ENCODE measurements at places on chromosomes 16 and 17. TPM values are rescaled to one million over a fixed set of nuclear protein-coding genes. Genes with fewer than 3 reads are reported as not detected.

- no peak overlapping the region for H3K27ac ChIP-seq
- no peak for DNase-seq
- no peak overlapping the region for H3K4me3 ChIP-seq
- H3K4me1 ChIP-seq = no peaks in the 10 kb centered on the region
Measured at GRCh38 chr16:81879625-81880024, 100.5 kb downstream of the PLCG2 start.

Gene ADAMTS18
- total RNA-seq = not detected

DNA sequence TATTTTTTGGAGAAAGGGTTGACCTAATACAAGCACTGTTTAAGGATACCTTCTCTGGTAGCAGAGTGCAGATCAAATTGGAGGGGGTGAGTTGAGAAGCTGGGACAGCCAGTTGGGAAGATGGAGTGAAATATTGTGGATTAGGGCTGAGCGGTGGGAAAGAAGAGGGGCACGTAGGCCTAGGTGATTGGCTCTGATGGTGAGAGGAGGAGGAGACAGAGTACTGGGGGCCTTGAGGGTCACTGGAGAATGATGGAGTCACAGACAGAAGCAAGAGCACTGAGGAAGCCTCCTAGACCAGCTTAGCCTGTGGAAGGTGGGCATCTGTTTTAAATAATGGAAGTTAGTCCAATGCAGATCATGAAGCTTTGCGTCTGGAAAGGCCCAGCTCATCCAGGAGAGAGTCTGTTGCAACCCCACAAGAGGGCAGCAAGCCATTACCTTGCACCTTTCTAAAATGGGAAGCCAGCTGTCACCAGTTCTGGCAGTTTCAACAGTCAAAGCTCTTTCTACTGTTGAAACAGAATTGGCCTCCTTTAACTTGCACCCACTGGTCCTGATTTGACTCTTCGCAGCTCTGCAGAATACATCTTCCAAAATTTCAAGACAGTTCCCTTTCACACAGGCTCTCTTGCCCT lies 11.8 kb downstream of the SLC9A5 start:
- no peak overlapping the region for H3K27ac ChIP-seq
- no peaks in the 10 kb centered on the region for H3K27me3 ChIP-seq
- H3K4me1 ChIP-seq = no peaks in the 10 kb centered on the region
- H3K36me3 ChIP-seq = no peaks in the 10 kb centered on the region
- no peak overlapping the region for H3K4me3 ChIP-seq

DNA sequence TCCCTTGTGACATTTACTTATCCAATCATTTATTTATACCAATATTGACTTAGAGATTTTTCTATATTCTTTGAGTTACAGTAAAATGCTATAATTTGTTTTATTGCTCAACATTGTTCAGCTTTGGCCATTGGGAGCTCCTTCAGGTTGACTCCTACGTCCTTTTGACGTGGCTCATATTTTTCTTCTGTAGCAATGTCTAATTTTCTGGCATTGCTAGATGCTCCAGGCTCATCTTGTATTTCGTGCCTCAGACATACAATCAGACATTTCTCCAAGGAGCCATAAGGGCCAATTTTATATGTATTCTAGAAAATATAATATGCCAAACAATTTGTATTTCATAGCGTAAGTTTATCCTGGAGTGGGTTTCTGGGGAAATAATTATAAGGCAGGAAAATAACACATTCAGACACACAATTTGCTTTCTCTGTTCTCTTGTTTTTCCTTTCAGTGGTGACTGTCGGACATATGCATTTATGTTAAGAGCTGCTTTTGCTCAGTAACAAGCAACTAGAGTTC lies 355.1 kb upstream of the MON1B start:
- DNase-seq = no peak
- no peaks in the 10 kb centered on the region for H3K4me1 ChIP-seq
- no peaks in the 10 kb centered on the region for H3K27me3 ChIP-seq

Gene NPIPA2
- 4.0 TPM for total RNA-seq

DNA sequence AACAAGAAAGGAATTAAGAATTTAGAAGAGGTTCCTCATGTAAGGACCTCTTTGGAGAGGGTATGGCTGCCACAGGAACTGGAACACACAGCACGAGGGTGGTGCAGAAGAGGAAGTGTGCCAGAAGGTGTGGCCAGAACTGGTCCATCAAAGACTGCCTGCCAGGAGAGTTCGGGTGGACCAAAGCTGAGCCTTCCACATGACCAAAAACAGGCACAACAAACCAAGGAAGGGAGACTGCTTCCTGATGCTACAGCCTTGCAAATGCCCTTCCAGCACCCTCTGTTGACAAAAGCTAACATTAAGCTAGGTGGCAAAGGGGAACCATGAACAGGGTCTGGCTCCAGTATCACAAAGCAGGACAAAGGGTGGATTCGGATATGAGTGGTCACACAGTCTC lies 125.8 kb upstream of the TMEM97 start:
- no peaks in the 10 kb centered on the region for H3K27me3 ChIP-seq
- DNase-seq = peak; percentile 63
- peaks cover 4% of the 10 kb centered on the region for H3K4me1 ChIP-seq
- no peak overlapping the region for H3K27ac ChIP-seq
- H3K36me3 ChIP-seq = peaks cover 11% of the 10 kb centered on the region

Gene SNRNP25
- total RNA-seq = 9.9 TPM

Gene NOD2
- 43.2 TPM for total RNA-seq

DNA sequence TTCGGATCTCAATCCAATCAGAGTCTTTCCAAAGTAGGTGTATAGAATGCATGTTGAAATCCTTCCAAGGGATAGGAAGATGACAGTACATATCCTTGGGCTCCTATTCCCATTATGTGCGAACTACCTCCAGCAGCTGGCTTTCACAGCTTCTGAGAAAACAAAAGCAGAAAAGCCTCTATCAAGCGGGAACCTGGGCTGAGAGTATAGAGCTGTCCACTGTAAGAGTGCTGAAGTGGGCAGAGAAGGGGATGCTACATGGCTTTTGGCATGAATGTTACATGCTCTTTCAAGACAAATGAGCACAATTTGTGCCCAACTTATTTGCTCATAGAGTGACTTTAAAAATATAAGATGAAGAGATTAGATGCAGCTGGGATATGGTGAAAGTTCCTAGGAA lies 993.5 kb downstream of the CDH8 start:
- H3K27ac ChIP-seq = no peak overlapping the region
- H3K4me1 ChIP-seq = no peaks in the 10 kb centered on the region
- DNase-seq = no peak
- no peaks in the 10 kb centered on the region for H3K36me3 ChIP-seq
- H3K27me3 ChIP-seq = no peaks in the 10 kb centered on the region

Gene ATXN1L
- total RNA-seq = 38.3 TPM

DNA sequence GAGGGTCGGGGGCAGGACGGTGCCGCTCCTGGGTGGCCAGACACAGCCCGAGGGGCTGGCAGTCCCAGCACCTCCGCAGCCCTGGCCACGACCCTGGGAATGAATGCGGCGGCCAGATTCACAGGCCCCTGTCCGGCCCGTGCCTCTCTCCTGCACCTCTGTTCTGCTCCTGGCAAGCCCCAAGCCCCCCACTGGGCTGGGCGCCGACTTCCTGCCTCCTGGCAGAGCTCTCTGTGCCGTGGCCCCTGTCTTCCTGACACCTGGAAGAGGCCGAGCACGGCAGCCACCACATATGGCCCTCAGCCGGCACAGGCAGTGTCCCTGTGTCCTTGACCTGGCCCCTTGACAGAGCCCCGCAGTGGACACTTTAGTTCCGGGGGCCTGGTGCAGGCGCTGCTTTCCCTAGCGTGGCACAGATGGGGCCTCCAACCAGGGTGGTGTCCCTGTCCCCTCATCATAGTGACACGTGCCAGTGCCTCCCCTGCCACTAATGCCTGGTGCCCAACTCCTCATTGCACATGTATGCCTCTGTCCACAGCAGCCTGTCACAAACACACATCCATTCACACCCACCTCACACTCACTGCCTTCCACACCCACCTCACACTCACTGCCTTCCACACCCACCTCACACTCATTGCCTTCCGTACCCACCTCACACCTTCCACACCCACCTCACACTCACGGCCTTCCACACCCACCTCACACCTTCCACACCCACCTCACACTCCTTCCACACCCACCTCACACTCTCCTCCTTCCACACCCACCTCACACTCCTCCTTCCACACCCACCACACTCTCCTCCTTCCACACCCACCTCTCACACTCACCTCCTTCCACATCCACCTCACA lies 110.6 kb upstream of the PLCG2 start:
- H3K4me1 ChIP-seq = no peaks in the 10 kb centered on the region
- H3K4me3 ChIP-seq = no peak overlapping the region
- DNase-seq = no peak
- H3K27me3 ChIP-seq = no peaks in the 10 kb centered on the region
- H3K27ac ChIP-seq = no peak overlapping the region

DNA sequence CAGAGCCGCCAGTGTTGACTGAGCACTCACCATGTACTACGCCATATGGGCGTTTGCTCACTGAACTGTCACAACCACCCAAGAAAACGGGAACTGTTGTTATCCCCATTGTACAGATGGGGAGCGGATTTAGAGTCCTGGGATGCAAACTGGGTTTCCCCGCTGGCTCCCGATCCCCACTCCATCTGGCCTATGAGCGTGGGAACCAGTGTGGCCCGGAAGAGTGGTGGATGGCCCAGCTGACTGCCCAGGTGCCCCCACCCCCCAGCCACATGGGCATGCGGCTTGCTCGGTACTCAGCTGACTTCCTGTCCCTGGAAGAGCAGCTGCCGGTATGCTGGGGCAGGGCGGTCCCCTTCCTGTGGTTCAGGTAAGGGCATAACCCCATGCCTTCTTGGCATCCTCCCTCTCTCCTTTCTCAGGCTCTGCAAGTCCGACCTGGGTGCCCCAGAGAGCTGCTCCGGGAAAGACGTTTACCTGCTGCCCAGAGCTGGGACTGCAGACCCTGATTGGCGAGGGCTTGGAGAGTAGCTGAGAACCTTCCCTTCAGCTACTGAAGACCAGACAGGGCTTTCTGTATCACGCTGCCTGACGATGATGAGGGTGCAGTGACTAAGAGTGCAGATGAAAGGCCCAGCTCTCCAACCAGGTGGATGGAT lies 16.2 kb downstream of the SOCS3 start:
- no peaks in the 10 kb centered on the region for H3K36me3 ChIP-seq
- peaks cover 72% of the 10 kb centered on the region for H3K4me1 ChIP-seq
- H3K4me3 ChIP-seq = no peak overlapping the region
- H3K27me3 ChIP-seq = no peaks in the 10 kb centered on the region
- peak overlapping the region; percentile 93 for H3K27ac ChIP-seq

DNA sequence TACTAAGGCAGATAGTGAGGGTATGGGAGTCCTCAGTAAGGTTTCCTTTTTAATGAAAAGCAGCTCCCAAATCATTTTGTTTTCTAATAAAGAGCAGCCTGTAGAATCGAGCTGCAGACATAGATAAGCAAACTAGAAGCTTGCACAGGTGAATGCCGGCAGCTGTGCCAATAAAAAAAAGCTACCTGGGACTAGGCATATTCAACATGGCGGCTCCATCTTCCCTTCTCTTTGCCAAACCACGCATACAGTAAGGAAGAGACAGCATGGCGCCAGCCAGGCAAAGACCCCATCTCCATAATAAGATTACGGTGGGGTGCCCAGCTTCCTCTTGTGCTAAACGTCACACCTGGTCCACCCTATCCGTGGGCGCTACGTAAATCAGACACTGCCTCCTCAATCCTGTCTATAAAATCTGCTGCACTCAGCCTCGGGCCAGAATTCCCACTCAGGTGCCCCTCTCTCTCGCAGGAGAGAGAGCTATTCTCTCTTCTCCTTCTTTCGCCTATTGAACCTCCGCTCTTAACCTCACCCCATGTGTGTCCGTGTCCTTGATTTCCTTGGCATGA lies 92.7 kb upstream of the FA2H start:
- peaks cover 6% of the 10 kb centered on the region for H3K36me3 ChIP-seq
- H3K4me3 ChIP-seq = no peak overlapping the region
- peaks cover 6% of the 10 kb centered on the region for H3K4me1 ChIP-seq
- no peak for DNase-seq
- H3K27me3 ChIP-seq = no peaks in the 10 kb centered on the region

GRCh38 chr17:33152783-33153182 lies 140.3 kb downstream of the ASIC2 start:
- H3K36me3 ChIP-seq = no peaks in the 10 kb centered on the region
- no peaks in the 10 kb centered on the region for H3K4me1 ChIP-seq
- H3K27me3 ChIP-seq = peaks cover 4% of the 10 kb centered on the region

Gene KLHL10
- total RNA-seq = not detected

Gene DPEP3
- not detected for total RNA-seq

GRCh38 chr17:50829332-50829731 lies 6.1 kb upstream of the WFIKKN2 start:
- H3K4me1 ChIP-seq = peaks cover 10% of the 10 kb centered on the region
- H3K36me3 ChIP-seq = no peaks in the 10 kb centered on the region
- no peak overlapping the region for H3K4me3 ChIP-seq
- no peak overlapping the region for H3K27ac ChIP-seq
- no peak for DNase-seq
- H3K27me3 ChIP-seq = peaks cover 8% of the 10 kb centered on the region

DNA sequence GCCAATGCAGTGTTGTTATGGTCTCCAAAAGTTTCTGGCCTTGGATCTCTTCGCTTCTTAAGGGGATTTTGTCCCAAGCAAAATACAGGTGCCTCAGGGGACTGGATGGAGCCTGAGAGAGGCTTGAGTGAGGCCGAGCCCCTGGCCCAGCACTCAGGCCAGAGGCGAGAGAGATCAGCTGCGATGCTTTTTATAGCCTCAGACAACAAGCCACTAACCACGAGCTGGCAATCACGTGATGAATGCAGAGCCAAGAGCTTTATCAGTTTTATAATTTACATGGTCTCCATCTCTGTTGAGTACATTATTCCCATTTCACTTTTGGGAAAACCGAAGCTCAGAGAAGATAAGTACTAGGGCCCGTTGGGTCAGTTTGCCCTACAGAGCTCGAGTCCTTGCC lies 360.0 kb upstream of the CDH5 start:
- no peaks in the 10 kb centered on the region for H3K27me3 ChIP-seq
- no peaks in the 10 kb centered on the region for H3K4me1 ChIP-seq
- no peaks in the 10 kb centered on the region for H3K36me3 ChIP-seq
- no peak for DNase-seq
- no peak overlapping the region for H3K27ac ChIP-seq

GRCh38 chr16:80006241-80007215 lies 406.0 kb upstream of the MAF start:
- H3K4me1 ChIP-seq = peaks cover 7% of the 10 kb centered on the region
- H3K27me3 ChIP-seq = no peaks in the 10 kb centered on the region
- no peaks in the 10 kb centered on the region for H3K36me3 ChIP-seq
- H3K27ac ChIP-seq = no peak overlapping the region

- no peak overlapping the region for H3K4me3 ChIP-seq
- no peaks in the 10 kb centered on the region for H3K4me1 ChIP-seq
- DNase-seq = no peak
- H3K27me3 ChIP-seq = no peaks in the 10 kb centered on the region
- no peaks in the 10 kb centered on the region for H3K36me3 ChIP-seq
Measured at GRCh38 chr16:64440421-64440831, 681.4 kb downstream of the CDH11 start.

Gene CA5A
- total RNA-seq = not detected

Gene ERN2
- 0.60 TPM for total RNA-seq

GRCh38 chr16:11615748-11616447 lies 29.2 kb upstream of the LITAF start:
- no peak overlapping the region for H3K4me3 ChIP-seq
- peaks cover 34% of the 10 kb centered on the region for H3K4me1 ChIP-seq
- DNase-seq = no peak
- no peaks in the 10 kb centered on the region for H3K36me3 ChIP-seq
- H3K27me3 ChIP-seq = no peaks in the 10 kb centered on the region
- no peak overlapping the region for H3K27ac ChIP-seq

- peaks cover 45% of the 10 kb centered on the region for H3K36me3 ChIP-seq
- H3K27me3 ChIP-seq = no peaks in the 10 kb centered on the region
- DNase-seq = no peak
Measured at GRCh38 chr16:57028086-57028485, 38.7 kb downstream of the NLRC5 start.

- H3K27me3 ChIP-seq = no peaks in the 10 kb centered on the region
- no peaks in the 10 kb centered on the region for H3K36me3 ChIP-seq
- DNase-seq = no peak
- H3K4me1 ChIP-seq = no peaks in the 10 kb centered on the region
- H3K4me3 ChIP-seq = no peak overlapping the region
- H3K27ac ChIP-seq = no peak overlapping the region
Measured at GRCh38 chr16:4038448-4038847, 77.8 kb downstream of the ADCY9 start.

Gene SLC2A4
- total RNA-seq = 19.4 TPM

All from suprapubic skin (tissue), 4 donors.